HT1080 (cell line): ENCODE measurements at places on chromosomes 7 and 10. TPM values are rescaled to one million over a fixed set of nuclear protein-coding genes. Genes with fewer than 3 reads are reported as not detected.

DNA sequence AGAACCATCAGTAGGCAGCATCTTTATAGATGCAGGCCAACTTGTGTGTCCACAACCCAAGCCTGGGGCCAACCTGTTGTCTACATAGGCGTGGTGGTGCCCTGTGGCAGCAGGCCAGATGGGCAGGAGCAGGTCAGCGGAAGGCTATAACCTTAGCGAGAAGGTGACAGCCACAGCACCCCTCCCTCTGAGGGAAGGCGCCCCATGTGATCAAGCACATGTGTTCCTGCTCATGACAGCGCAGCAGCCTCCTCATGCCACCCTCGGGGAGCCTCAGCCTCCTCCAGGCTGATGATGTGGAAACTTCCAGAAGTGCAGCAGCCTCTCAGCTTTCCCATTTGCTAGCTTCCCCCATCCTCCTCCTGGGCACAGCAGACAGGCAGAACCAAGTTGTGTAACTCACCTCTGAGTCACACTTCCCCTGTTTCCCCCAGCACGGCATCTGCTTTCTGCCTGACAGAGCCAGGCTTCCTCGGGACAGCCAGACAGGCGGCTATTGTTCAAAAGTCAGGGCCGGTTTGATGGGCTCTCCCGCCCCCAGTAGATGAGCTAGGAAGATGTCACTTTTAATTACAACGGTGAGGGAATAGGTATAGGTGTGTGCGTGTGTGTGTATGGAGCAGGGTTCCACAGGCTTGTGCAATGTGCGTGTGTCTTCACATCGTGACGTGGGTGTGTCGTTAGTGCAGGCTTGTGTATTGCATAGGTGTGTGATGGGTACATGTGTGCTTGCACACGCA is 312.0 kb upstream of the ZMIZ1 start:
- DNase-seq, result peak; percentile 98

DNA sequence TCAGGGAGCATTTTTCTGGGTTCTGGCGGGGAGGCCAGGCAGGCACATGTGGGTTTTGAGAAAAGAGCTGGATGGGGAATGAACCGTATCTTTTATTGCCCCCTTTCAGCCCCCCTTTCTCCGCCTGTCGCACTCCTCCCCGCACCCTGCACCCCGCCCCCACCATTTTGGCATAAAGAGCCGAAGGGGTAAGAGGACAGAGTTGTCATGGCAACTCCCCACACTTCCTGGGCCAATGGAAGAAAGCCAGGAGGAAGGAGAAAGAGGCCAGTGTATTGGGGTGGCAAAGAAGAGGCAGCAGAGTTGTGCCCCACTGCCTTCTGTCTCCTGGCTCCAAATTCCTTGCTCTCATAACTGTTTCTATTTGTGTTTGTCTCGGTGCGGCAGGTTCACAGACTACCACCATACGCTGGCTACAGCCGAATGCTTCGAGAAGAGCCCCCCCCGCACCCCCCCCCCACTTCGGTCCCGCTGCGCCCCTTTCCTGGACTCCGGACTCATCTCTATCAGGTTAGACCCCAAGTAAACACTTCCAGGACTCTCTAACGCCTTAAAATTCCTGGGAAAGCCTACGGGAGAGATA is 3.4 kb downstream of the KCNIP2 start:
- no peak for DNase-seq

DNA sequence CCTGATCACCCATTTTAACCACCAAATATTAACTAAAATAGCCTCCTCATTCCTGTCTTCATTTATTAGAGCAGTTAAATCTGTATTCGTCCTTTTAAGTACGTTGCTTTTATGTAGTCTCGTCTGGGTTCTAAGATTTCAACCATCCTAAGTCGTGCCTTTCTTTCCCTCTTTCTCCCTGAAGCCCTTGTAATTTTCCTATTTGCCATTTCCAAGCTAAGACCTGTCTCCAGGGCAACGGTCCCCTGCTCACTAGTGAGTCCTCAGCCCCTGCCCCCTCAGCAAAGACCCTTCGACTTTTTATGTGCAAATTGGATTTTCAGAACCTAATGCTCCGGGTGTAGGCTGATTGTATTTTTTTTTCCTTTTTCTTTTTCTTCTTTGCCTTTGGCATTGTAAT is 16.1 kb upstream of the MEST start:
- no peak for DNase-seq

DNA sequence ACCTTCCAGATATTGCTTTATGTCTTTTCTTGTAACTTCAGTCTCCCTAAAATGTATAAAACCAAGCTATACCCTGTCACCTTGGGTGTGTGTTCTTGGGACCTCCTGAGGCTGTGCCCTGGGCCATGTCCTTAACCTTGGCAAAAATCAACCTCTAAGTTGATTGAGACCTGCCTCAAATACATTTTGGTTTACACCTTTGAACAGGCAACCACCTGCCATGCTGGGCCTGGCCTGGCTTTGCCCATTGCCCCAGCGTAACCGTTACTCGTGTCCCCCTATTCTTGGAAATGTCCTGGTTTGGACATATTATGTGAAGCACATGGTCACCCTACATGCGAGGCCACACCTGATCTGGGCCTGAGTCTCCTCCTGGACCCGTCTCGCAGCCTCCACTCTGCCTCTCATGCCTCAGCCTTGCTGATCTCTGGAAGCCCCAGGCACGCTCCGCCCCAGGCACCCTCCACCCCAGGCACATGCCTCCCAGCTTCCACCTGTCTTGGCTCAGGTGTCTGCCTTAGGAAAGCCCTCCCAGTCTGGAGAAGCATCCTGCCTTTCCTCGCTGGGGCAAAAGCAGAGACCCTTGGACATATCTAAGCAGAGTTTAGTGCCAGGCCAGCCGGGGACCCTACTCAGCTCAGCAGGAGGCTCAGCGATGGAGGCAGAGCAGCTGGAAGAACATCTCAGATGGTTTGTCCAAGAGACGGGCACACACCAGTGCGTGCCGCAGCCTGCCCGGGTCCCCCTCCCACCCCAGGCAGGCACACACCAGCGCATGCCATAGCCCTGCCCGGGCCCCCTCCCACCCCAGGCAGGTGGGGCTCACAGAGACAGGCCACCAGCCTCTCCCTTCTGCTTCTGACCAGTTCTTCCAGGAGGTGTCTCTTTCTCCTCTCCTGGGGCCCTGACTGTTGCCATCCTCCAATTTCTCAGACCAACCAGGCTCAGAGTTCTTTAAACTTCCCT is 4.0 kb upstream of the VIPR2 start:
- no peak for DNase-seq

DNA sequence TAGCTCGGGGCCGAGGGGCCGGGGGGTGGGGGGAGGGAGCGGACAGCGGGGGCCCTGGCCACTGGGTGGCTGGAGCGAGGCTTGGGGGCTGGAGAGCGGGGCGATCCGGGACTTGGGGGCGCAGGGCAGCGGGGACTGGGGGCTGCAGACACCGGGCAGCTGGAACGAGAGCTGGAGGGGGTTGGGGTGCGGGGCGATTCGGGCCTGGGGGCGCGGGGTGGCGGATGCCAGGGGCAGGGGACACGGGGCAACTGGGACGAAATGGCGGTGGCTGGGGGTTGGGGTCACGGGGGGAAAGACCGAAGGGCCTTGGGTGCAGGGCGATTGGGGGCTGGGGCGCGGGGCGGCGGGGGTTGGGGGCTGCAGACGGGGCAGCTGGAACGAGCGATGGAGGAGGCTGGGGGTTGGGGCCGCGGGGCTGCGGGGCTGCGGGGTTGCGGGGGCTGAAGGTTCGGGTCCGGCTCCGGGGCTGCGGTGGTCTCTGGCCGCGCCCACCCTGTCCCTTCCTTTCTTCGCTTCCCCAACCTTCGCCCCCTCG is 590 bp downstream of the COL26A1 start:
- no peak for DNase-seq

SPAM1 gene
- not detected in 2 replicates for total RNA-seq

ST8SIA6 gene
- 0.03 and 0.10 TPM in 2 replicates for total RNA-seq

FAM131B gene
- 4.7 and 7.0 TPM in 2 replicates for total RNA-seq
